ENCODE measurements at places on chromosomes 13 and 19.

GRCh38 chr13:91632086-91632485, 233.7 kb downstream of the GPC5 start:
- no peak for DNase-seq

DNA sequence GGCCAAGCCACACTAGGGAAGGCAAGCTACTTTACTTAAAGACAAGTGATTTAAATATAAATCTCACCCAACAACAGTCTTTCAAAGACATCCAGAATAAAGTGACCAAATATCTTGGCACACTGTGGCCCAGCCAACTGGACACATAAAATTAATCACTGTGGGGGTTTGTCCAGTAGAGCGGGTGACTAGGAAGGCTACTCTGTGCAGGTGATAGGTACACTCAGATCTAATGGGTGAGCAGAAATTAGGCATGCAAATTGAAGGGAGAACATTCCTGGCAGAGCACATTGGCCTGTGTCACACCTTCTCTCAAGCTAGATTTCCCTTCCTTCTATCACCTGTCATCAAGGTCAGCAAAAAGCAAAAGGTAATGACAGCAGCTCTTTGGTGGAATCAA, 23.4 kb upstream of the CYSLTR2 start:
- no peak for DNase-seq

- no peak for DNase-seq
These were observed 25.3 kb downstream of the COG3 start for GRCh38 chr13:45490068-45490467.

GRCh38 chr13:86831084-86831483, 840.1 kb upstream of the SLITRK5 start:
- no peak for DNase-seq

- no peak for DNase-seq
These were observed 185.6 kb upstream of the STARD13 start for GRCh38 chr13:33471204-33471603.

- no peak for DNase-seq
These were observed 25.7 kb downstream of the CCNE1 start for GRCh38 chr19:29837448-29837981.

GRCh38 chr13:23620613-23621315, 50.6 kb downstream of the TNFRSF19 start:
- DNase-seq = no peak

GRCh38 chr13:34300559-34300958, 482.6 kb downstream of the RFC3 start:
- DNase-seq = peak; percentile 16

DNA sequence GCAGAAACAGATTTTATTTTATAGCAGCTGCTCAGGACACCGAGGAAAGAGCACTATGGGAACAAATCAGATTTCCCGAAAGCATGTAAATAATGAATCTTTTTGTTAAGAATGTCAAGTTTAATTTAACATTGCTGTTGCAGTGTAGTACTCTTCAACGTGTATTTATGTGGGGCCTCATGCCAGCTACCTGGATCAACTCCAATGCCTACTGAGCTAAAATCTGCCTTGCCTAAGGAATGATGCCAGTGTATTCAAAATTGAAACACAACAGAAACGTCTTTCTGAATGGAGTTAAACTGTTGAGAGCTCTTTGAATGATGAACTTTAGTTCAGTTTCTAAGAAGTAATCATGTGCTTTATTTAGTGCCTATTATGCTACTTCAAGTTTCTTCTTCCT, 1379.8 kb upstream of the ATXN8OS start:
- no peak for DNase-seq

DNA sequence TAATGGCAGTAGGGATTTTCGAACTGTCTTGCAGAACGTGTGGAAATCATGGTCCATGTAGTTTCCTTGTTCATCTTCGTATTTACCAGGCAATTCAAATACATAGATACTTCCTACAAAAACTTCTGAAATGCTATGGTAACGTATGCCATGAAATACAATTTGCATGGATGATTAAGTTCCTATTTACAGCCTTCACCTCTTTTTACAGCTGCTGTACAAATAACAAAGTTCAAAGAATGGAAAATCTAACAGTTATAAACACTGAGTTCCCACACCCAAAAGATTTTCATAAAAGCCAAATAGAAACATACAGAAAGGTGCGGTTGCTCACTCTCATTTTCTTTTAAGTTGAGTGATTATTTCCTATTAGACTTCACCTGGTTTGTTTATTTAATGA, 115.8 kb upstream of the TNFSF11 start:
- no peak for DNase-seq

DNA sequence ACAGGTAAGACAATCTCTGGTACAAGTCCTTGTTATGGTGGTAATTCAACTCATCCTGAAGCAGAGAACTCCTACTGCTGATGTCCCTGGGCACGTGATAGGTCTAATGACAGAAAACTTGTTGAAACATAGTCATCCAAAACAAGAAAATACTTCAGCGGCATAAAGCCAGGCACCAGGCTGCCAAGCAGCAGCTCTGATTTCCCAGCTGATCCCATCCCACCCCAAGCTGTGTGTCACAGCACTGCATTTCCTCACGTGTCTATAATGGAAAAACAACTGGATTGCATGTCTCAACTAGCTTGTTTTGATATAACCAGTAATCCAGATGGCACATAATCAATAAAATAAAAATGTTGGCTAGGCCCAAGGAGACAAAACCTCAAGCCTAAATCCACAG, 64.8 kb downstream of the MIPEP start:
- no peak for DNase-seq

DNA sequence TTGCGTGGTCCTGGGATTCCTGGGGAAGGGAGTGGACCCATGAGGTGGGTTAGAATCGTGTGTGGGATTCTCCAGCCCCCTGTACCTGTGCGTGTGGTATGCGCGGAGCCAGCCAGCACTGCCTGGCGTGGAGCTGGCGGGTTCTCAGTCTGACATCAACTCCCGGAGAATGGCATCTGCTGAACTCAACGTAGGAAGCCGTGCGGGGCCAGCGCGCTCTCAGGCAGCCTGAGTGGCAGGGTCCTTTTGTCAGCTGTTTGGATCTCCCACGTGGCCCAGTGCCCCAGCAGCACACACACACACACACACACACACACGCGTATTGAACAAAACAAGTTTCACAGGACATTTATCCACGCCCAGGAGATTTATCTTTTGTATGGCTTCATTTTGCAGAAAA, 28.1 kb downstream of the ATP4B start:
- DNase-seq = no peak

DNA sequence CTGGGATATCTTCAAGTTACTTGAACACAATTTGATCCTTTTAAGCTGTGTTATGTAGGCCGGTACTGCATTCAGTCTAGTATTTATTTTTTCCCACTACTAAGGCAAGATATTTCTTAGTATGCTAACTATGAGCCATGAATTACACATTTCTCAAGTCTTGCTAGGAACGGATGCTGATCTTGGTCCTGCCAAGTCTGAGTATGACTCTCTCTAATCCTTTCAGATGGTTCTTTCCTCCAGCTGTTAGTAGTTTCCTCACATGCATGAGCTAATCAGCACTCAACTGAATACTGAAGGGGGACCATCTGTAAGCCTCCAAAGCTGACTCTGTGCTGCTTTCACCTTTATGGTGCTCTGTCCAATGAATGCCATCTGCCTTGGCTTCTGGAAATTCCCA, 460.3 kb downstream of the KCTD12 start:
- DNase-seq = no peak

DNA sequence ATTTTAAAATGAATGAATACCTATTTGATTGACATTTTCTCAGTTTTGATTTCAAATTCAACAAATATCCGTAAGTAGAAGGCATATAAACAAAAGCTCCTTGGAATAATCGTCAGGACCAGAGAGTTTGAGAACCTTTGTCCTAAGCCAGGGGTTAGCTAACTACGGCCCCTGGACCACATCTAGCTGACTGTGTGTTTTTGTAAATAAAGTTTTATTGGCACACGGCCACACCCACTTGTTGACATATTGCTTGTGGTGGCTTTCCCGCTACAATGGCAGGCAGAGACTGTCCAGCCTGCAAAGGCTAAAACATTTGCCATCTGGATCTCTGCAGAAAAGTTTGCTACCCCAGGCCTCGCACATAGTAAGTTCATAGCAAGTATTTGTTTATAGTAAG, 83.4 kb downstream of the GNG7 start:
- no peak for DNase-seq

DNA sequence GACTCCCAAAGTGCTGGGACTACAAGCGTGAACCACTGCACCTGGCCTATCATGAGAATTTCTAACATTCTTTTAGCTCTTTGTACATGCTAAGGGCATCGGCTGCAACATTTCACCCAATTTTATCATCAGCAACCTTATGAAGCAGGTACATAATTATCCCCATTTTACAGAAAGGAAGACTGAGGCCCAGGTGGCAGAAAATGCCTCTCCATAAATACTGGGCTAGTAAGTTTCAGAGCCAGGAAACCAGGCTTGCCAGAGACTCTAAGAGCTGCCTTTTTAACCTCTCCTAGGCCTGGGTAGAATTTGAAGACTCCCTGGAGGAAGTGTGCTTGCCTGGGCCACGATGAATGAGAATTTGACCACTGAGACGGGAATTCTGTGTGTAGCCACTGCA, 2.2 kb downstream of the ERCC2 start:
- DNase-seq = no peak

GRCh38 chr19:42441049-42441445, 1.7 kb downstream of the CXCL17 start:
- DNase-seq = no peak

DNA sequence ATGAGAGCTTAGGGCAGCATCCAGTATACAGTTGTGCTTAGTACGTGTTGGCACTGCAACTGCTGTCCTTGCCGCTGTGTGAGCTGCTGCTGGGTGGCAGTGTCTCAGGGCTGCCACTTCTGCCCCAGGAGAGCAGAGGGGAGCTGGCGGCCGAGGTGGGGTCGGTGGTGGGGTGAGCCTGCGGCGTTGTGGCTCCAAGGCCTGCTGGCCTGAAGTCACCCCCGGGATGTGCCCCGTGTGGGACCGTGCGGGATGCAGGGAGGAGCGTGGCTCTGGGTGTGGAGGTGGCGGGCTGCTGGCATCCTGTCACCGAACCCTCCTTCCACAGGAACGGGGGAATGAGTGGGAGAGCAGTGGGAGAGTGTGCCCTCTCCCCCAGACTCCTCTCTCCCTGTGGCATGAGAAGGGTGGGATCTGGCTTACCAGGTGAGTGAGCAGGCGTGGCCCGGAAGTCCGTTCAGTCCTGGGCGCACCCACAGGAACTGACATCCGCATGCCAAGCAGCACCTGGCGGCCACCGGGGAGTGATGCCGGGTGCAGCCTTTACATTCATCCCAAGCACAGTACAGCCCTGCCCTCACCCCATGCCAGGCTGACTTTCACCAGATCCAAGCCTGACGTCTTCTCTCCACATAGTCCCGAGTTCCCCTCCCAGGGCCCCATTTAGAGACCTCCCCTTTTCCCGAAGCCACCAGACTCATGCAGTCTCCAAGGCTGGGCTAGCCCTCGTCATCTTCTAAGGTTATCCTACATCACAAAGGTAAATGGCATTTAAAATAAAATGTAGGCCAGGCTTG, 26.6 kb downstream of the MCF2L start:
- no peak for DNase-seq

- no peak for DNase-seq
These were observed 389.2 kb downstream of the ITGBL1 start for GRCh38 chr13:101841698-101842097.
